Endothelial cell (in vitro differentiated cells): ENCODE measurements at places on chromosomes 11 and 22. TPM values are rescaled to one million over a fixed set of nuclear protein-coding genes. Genes with fewer than 3 reads are reported as not detected.

The GSTT2B gene
- 6.0 TPM for total RNA-seq

The KCTD14 gene
- total RNA-seq = 0.97 TPM

The ALX4 gene
- not detected for total RNA-seq

The MRGPRX3 gene
- 0.21 TPM for total RNA-seq

The LRRC74B gene
- not detected for total RNA-seq

DNA sequence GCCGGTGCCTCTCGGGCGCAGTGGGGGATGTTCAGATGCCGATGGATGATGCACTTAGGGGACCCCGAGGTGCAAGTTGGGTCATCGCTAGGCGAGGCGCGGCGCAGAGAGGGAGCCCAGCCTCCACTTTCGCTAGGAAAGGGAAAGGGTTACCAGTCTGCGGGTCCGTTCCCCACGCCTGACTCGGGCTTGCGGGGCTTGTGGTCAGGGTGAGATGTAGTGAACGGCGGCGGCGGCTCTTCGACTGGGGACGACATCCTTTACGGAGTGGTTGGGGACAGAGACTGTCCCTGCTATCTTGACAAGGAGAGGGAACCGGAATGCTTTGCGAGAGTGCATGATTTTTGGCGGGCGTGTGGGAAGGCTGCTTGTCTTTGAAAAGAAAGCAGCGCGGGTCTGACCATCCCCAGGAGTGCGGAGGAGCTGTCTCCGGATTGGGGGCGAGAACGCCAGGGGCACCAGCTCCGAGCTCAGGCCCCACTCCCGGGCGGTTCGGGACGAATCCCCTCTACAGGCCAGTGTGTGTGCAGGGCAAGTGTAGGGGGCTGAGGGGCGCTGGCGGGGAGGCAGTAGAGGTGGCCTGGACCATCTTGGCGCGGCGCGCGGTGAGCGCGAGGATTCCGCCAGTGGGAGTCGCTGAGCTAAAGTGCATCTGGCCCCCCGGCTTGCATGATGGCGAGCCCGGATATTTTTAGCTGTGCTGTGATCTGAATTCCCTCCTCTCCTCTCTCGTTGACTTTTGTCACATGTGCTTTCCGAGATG lies 1.1 kb downstream of the FAT3 start:
- H3K27ac ChIP-seq = peak overlapping the region; percentile 50
- H3K27me3 ChIP-seq = peaks cover 24% of the 10 kb centered on the region
- H3K4me3 ChIP-seq = peak overlapping the region; percentile 95
- peaks cover 7% of the 10 kb centered on the region for H3K36me3 ChIP-seq

GRCh38 chr11:59285716-59286260 lies 72.9 kb upstream of the OR5AN1 start:
- DNase-seq = no peak
- no peak overlapping the region for H3K4me3 ChIP-seq
- no peak overlapping the region for H3K27ac ChIP-seq
- peaks cover 6% of the 10 kb centered on the region for H3K27me3 ChIP-seq
- H3K4me1 ChIP-seq = no peaks in the 10 kb centered on the region
- no peaks in the 10 kb centered on the region for H3K36me3 ChIP-seq

GRCh38 chr22:46058091-46058420 lies 81.1 kb upstream of the WNT7B start:
- peaks cover 4% of the 10 kb centered on the region for H3K27me3 ChIP-seq
- peaks cover 2% of the 10 kb centered on the region for H3K4me1 ChIP-seq

DNA sequence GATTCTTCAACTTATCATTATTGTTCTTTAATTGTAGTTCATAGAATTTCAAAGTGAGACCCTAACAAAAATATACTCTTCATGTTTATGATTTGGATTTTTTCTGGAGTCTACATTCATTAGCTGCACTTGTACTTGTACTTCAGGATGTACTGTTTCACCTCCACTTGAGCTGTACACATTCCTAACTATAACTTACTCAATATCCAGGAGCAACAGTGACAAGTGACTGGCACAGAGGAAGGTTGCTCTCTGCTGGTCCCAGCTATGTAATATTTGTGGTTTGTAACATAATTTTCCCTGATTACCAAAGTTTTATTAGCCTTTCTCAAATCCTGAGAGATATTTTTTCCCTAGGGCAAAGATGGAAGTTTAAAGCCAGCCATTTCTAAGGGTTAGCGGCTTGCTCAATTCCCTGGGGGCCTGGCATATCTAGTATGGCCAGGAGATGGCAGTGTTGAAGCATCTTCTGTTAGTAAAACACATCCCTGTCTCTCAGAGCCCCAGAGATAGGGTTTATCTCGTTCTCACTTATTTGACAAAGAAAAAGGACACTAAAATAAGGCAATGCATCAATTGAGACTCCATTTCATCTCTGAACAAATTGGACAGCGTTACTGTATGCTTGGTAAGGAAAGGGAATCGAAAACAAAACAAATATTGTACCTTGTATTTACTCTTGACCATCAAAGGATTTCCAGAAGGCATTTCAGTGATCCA lies 14.2 kb downstream of the OR52A5 start:
- H3K27ac ChIP-seq = no peak overlapping the region
- peak; percentile 79 for DNase-seq
- peaks cover 1% of the 10 kb centered on the region for H3K27me3 ChIP-seq
- peaks cover 9% of the 10 kb centered on the region for H3K4me1 ChIP-seq
- no peak overlapping the region for H3K4me3 ChIP-seq

- no peak for DNase-seq
- H3K36me3 ChIP-seq = peaks cover 9% of the 10 kb centered on the region
- H3K4me3 ChIP-seq = peak overlapping the region; percentile 86
- peaks cover 17% of the 10 kb centered on the region for H3K4me1 ChIP-seq
- no peak overlapping the region for H3K27ac ChIP-seq
These were observed 1.8 kb downstream of the SYT7 start for GRCh38 chr11:61578819-61579675.

GRCh38 chr11:76236092-76236999 lies 30.0 kb upstream of the WNT11 start:
- peaks cover 33% of the 10 kb centered on the region for H3K4me1 ChIP-seq
- H3K27me3 ChIP-seq = peaks cover 29% of the 10 kb centered on the region
- H3K36me3 ChIP-seq = peaks cover 7% of the 10 kb centered on the region
- peak overlapping the region; percentile 97 for H3K4me3 ChIP-seq
- H3K27ac ChIP-seq = peak overlapping the region; percentile 92

DNA sequence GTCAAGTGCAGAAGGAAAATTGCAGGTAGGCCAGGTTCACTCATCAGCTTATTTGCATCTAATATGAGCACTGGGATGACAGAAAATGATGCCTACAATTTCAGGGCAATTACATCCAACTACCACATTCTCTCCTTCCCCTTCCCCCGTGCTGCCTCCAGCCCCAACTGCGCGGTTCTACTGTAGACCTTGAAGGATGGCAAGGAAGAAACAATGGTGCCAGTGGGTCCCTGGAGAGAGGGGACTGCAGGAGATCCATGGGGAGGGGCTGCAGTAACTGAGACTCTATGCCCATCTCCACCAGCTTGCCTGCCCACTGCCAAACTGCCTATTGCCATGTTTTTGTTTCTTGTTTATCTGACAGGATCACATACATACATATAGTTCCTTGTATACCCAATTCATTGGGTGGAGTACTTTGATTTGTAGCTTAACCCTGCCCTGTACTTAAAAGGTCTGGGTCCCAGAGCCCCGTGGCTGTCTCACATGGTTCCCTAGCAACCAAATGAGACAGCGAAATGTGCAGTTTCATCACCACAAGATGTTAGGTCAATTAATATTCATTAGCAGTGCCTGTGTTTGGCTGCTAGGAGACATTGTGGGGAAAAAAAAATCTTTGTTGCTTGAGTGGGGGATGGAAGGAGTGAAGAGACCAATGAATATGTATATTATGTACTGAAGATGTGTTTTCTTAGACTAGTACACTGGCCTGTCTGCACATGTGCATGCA lies 253.5 kb upstream of the PLET1 start:
- no peak for DNase-seq
- no peaks in the 10 kb centered on the region for H3K4me1 ChIP-seq
- H3K36me3 ChIP-seq = no peaks in the 10 kb centered on the region
- no peak overlapping the region for H3K27ac ChIP-seq
- no peak overlapping the region for H3K4me3 ChIP-seq

GRCh38 chr11:18749681-18750319 lies 23.8 kb upstream of the IGSF22 start:
- H3K27ac ChIP-seq = peak overlapping the region; percentile 97
- no peak overlapping the region for H3K4me3 ChIP-seq
- peak; percentile 54 for DNase-seq

- H3K36me3 ChIP-seq = peaks cover 4% of the 10 kb centered on the region
- no peak overlapping the region for H3K27ac ChIP-seq
- H3K27me3 ChIP-seq = peaks cover 2% of the 10 kb centered on the region
- no peak for DNase-seq
- peaks cover 50% of the 10 kb centered on the region for H3K4me1 ChIP-seq
- no peak overlapping the region for H3K4me3 ChIP-seq
These were observed 29.6 kb upstream of the FLI1 start for GRCh38 chr11:128664317-128664716.

- no peaks in the 10 kb centered on the region for H3K4me1 ChIP-seq
- H3K4me3 ChIP-seq = no peak overlapping the region
- peak; percentile 7 for DNase-seq
- no peaks in the 10 kb centered on the region for H3K36me3 ChIP-seq
- H3K27me3 ChIP-seq = no peaks in the 10 kb centered on the region
These were observed 55.7 kb upstream of the SORL1-AS1 start for GRCh38 chr11:121508449-121508848.

DNA sequence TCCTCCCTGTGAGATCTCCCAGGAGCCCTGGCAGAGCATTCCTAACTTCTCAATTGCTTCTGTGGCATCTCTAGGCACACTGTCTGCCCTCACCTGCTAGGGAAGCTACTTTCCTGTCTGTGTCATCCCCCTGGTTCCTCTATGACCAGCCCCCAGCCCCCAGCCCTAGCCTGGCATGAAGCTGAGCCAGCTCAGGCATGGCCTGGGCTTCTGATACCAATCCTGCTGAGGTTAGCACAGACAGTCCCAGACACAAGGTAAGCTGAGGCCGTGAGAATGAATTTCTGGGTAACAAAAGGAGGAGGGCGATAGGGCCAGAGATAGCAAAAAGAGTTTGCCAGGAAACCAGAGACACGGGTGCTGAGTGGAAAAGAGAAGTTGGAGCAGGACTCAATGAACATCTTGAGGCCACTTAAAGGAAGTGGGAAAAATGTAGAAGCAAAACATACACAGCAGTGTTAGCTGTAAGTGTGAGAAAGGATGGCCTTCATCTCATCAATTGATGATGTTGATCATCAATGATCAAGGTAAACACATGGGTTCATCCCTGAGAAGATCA lies 87.6 kb upstream of the PICALM start:
- H3K27me3 ChIP-seq = no peaks in the 10 kb centered on the region
- DNase-seq = no peak
- no peaks in the 10 kb centered on the region for H3K36me3 ChIP-seq
- H3K27ac ChIP-seq = no peak overlapping the region
- H3K4me1 ChIP-seq = peaks cover 24% of the 10 kb centered on the region

DNA sequence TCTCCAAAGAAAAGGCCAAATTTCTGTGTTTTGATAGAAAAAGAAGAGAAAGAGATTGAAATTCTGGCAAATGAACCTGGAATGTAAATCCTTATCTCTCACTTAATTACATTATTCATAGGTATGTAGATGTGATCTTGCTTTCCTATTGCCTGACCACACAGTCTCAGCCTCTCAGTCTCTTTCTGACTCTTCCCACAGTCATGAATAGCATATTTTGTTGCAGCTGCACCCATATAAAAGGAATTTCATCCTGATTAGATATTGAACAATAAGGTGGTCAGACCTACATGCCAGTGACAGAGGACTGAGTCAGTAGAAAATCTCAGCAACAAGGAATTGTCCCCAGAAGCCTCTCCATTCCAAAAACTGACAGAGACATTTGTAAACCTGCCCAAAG lies 62.9 kb upstream of the LRRC4C start:
- H3K36me3 ChIP-seq = no peaks in the 10 kb centered on the region
- H3K27ac ChIP-seq = no peak overlapping the region
- H3K27me3 ChIP-seq = no peaks in the 10 kb centered on the region
- DNase-seq = no peak
- no peaks in the 10 kb centered on the region for H3K4me1 ChIP-seq

DNA sequence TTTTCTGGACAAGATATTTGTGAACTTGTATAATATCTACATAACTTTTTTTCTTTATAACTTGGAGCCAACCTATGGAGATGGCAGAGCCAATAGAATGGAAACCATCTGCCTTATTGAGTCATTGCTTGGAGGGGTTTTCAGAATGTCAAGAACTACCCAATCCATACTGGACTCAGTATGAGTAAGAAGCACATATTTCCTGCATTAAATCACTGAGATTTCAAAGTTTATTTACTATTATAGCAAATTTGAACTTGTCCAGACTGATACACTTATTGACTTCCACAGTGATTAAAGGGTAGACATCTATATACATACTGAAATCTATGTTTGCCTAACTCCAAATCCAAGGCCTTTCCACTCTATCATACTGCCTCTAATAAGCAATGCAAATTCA lies 704.0 kb downstream of the KCNA4 start:
- no peaks in the 10 kb centered on the region for H3K27me3 ChIP-seq
- no peak overlapping the region for H3K27ac ChIP-seq
- peaks cover 3% of the 10 kb centered on the region for H3K4me1 ChIP-seq
- no peak overlapping the region for H3K4me3 ChIP-seq
- DNase-seq = no peak
